NCI-H510A treated with DMSO at 0.1 percent for 48 hours (cell line): ENCODE measurements at places on chromosomes 3 and 15.
A peak's percentile ranks its signal among the peaks of the same experiment; 100 is the strongest.

GRCh38 chr3:100993309-100993708 lies at the start of gene ABI3BP:
TSS of gene ABI3BP (minus strand) at chr3:100993421. CDS start at chr3:100993384, 37 bp downstream.
- DNase-seq = no peak

DNA sequence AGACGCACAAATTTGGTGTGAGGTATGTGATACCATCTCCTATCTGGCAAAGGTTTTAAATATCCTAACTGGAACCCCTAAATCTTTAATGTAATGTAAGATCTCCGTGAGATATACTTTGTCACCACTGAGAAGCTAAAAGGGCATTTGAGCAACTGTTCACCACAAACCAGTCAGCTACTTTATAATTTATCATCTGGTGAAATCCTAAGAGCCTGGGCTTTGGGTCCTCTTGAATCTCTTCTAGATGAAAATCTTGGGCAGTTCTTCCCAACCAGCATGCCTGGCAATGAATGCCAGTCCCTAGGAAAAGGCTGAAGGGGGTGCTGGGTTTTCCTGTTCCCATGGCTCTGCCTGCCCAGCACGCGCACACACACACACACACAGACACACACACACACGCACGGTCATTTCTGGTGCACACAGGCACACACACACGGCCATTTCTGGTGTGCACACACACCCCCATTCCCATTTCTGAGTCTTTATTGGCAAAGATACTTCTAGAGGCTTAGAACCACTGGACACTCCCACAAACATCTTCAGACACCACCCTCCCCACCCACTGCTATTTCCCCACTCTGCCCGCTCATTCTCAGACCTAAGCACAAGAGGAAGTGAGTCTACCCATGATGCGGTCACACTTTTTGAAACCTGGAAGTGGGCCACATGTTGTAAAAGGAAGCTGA lies 72.6 kb downstream of the MYO1E start:
- DNase-seq = no peak

- DNase-seq = no peak
These were observed 28.2 kb upstream of the BCL6 start for GRCh38 chr3:187773233-187774184.

DNA sequence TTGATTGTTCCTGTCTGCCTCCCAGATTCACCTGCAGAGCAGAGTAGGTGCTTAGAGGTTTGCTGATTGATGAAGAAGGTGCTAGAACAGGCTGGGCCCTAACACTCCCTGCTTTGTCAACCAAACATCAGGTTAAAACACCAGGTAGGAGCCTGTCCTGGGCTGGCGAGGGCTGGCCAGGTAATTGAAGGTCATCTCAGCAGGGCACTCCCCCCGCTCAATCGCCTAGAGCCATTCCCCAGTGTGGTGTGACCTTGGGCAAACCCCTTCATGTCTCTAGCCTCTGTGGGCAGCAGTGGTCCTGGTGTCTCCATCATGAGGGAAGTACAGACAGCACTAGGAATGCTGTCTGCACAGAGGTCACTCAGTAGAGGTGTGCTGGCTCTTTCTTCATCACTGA lies 88.3 kb downstream of the KLF15 start:
- DNase-seq = peak; percentile 6

DNA sequence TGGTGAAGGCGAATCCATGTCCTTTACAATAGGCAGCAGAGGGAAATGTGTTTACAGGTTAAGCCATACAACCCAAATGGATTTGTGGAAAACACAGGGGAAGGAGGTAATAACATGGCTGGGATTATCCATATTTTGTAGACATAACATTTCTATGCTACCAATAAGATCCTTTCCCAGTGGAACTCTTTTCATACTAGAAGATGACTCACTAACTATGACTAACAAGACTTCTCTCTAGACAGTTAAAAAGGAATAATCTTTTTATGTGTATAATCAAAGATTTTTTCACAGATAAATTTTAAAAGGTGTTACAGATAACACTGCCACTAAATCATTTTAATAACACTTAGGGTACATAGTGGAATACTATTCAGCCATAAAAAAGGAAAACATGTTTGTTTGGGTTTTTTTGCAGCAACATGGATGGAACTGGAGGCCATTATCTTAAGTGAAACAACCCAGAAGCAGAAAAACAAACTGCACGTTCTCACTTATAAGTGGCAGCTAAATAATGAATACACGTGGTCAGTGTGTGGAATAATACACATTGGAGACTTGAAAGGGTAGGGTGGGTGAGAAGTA lies 39.6 kb downstream of the VPS13C start:
- no peak for DNase-seq
